T-cell (primary cell): ENCODE measurements at places on chromosomes 6 and 20. TPM values are rescaled to one million over a fixed set of nuclear protein-coding genes. Genes with fewer than 3 reads are reported as not detected.

The PRELID3B gene
- 41.4 TPM for total RNA-seq

The ZNF831 gene
- 25.3 TPM for total RNA-seq

DNA sequence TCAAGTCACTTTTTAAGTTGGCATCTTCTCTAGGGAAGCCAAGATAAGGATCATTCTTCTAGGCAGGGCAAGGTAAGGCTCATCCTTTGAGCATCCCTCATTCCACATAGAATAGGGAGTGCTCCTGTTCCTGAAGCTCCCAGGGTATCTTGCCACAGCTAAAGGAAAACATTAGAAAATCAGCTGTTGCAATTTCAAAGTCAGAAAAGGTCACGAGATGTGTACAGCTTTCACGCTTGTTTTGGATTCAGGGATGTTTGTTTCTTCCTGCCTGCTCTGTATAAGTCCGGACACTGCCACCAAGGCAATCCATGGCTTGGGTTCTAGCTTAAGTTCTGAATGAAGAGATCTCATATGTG lies 153.2 kb downstream of the SH3BGRL2 start:
- H3K4me3 ChIP-seq: no peak overlapping the region
- H3K27me3 ChIP-seq: no peaks in the 10 kb centered on the region
- DNase-seq: no peak
- no peak overlapping the region for H3K27ac ChIP-seq

DNA sequence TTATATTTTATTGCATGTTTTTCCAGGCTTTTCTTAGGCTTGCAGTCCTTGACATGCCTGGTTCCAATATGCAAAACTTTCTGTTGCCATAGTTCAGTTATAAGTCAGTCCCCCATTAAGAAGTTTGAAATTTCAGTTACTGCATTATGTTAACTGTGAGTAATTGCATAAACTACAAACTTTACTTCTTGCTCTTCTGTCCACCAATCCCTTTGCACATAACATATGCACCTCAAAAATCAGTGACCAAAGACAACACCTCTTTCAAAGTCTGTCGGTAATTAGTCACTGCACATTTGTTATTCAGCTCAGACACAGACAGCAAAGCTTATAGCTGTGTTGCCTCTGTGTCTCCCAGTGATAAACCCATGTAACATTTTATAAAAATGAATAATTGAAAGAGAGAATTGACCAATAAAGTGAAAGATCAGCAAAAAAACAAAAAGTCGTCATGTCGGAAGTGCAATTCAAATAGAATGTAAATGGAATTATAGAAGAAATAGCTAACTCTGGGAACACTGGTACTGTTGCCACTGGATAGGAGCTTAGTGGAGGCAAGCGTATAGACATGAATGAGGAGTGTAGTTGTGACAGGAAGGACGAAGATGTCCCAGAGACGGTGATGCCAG lies 50.3 kb upstream of the BTBD3 start:
- no peaks in the 10 kb centered on the region for H3K27me3 ChIP-seq
- DNase-seq: no peak
- H3K36me3 ChIP-seq: no peaks in the 10 kb centered on the region
- H3K4me1 ChIP-seq: no peaks in the 10 kb centered on the region
- no peak overlapping the region for H3K27ac ChIP-seq
- no peak overlapping the region for H3K4me3 ChIP-seq

The MCHR2 gene
- total RNA-seq: not detected
